RKO (cell line): ENCODE measurements at places on chromosomes 4 and X.

- no peak for DNase-seq
Observed at GRCh38 chr4:186782302-186782701, 58.6 kb upstream of the FAT1 start.

GRCh38 chr4:121693450-121693849 lies 3.3 kb downstream of the ANXA5 start:
- DNase-seq = peak; percentile 49

DNA sequence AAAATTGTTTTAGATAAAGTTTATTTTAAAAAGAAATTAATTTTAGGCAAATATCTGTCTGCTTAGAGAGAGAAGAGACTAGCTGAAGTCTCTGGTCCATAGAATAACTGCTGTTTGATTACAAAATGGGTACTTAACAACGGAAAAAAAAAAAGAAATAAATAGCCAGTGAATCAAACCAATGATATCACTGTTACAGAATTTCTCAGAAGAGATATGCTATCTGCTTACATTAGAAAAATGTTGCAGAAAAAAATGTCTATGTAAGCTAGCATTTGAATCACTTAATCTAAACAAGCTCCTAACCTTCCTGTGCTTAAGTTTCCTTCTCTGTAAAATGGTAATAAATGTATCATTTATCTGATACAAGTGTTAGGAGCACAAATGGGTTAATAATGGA lies 189.9 kb downstream of the IL15 start:
- DNase-seq = no peak

GRCh38 chr4:48049483-48049882 lies 32.9 kb downstream of the NIPAL1 start:
- no peak for DNase-seq

- peak; percentile 67 for DNase-seq
Observed at GRCh38 chr4:81052119-81053068, 21.9 kb downstream of the BMP3 start.

DNA sequence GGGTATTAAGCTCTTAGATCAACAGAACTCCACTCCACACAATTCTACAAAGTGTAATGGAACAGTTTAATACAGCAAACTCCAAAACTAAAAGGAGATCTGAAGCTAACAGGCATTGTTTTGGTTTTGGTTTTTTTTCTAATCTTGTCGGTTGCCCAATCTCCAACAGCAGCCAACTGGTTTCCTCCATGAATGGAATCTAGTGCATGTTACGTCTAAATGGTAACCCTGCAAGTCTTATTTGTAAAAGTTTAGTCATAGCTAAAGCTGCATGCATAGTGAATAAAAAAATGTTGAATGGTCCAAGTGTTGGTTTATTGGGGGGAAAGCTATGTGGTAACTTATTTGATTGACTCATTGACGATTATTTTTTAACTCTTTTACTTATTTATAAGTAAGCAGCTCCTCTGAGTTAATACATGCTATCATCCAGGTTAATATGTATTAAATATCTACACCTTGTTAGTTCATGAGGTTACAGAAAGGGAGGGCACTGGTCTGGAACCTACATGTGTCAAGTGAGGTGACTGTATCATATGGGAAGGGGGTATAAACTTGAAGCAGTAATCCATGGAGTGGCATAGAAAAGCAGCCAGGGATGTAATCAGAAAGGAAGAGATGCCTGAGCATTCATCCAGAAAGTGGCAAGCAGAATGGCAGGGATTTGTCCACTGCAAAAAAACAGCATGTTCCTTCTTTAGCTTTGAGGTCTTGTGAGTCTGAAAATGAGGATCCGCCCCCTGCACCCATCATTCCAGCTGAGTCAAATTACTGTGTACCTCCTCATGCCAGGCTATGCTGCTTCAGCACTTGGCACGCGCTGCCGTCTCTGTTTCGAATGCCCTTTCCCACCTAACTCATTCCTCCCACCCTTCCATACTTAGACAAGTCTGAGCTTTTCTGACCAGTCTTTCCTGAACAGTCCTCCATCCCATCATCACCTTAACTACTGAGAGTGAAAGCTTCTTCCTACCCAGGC lies 81.7 kb downstream of the PDGFC start:
- no peak for DNase-seq

GRCh38 chr4:153905231-153905630 lies 116.3 kb upstream of the SFRP2 start:
- no peak for DNase-seq

DNA sequence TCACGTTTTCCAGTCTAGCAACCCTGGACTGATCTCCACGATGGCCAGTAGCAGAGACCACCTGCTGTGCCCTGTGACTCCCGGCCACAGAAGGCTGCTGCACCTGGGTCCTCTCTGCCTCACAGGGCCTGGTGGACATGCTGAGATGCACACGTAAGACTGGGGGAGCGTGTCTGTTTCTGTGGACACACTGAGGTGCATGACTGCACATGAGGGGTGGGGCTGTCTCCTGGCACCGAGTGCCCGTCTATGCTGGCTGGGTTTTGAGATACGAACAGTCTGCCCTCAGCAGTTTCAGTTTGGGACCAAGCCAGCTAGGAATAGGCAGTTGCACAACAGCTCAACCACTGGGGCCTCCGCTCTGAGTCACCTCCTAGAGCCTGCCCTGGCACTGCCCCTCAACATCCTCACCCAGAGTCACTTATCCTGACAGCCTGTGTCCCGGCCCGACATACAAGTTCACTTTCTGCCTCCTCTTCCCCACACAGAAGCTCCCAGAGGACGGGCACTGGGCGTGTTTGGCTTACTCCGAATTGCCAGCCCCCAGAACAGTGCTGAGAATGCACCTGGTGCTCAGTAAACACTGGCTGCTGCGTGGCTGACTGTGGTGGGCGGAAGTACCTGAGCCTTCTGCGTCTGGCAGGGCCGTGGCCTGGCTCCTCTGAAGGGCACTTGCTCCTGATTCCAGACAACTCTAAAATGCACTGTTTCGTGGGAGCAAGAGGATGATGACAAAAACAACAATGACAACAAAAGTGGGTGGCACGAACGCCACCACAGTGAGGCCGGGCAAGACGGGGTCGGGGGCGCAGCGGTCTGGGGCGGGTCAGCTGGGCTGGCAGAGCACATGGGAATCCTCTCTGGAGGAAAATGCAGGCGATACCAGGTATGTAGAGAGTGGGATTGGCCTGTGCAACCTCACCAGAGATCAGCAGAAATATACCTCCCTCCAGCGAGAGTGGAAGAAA lies 30.9 kb downstream of the RNF212 start:
- DNase-seq = peak; percentile 54

DNA sequence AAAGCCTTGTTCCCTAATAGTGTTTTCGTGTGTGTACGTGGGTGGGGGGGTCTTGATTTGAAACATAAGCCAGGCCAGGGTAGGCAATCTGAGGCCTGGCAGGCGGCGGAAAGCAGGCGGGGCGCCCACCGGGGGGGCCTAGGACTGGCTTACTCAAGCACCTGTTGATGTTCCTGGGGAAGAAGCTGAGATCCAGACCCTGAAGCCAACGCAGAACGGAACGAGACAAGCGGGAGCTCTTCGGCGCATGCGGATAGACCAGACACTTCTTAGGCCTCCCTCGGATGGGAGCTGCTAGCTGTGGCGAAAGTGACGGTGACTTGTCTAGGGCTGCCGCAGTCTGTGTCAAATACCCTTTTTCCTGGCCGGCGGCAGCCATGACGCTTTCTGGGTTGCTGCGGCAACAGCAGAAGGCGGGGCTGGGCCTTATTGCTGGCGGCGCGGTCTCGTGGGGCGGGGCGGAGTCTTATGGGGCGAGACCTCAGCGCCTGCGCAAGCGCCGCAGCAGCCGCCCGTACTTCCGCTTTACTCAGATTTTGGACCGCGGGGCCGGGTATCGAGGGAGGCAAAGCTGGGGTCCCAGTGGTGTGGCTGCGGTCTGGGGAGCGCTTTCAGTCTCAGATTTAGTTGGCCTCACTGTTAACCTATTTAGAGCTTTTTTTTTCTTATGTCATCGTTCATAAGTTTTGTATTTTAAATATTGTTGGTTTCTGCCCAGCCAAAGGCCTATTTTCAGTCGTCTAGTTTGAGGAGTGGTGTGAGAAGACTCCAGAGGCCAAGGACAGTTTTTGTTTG lies at the start of gene SPATA4:
TSS of gene SPATA4 (minus strand) at position 402 of the 795 bp plus-strand sequence. CDS start at position 379, 23 bp downstream.
- peak; percentile 85 for DNase-seq

GRCh38 chr4:69823048-69823447 lies 36.9 kb downstream of the SULT1E1 start:
- DNase-seq = no peak

- no peak for DNase-seq
Observed at GRCh38 chrX:115251458-115252233, 17.8 kb upstream of the LRCH2 start.

GRCh38 chrX:69564665-69565064 lies 51.2 kb upstream of the EDA start:
- DNase-seq = no peak

DNA sequence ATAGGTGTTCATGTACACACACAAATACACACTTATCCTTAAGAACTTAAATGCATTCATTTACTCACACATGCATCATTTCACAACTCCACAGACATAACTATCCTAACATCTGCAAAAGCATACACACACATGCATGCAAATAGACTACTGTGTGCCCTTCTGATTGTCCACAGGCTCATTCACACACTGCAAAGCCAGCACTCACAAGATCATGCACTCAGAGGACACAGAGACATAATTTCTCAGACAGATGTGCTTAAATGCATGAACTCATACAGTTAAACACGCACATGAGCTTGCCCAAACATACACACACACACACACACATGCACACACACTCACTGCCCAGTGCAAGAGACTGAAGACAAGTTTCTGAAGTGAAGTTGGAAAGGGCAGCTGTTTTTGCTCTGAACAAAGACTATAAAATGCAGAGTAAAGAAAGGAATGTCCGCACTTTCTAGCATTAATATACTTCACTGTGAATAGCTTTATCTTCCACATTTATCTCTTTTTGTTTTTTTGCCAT lies 1018.0 kb upstream of the HS3ST1 start:
- DNase-seq = no peak

GRCh38 chrX:38102875-38103274 lies 96.5 kb downstream of the SYTL5 start:
- no peak for DNase-seq

GRCh38 chr4:112765317-112765974 lies 128.5 kb downstream of the LARP7 start:
- peak; percentile 55 for DNase-seq

- DNase-seq = no peak
Observed at GRCh38 chr4:67014592-67014991, 530.7 kb downstream of the CENPC start.

DNA sequence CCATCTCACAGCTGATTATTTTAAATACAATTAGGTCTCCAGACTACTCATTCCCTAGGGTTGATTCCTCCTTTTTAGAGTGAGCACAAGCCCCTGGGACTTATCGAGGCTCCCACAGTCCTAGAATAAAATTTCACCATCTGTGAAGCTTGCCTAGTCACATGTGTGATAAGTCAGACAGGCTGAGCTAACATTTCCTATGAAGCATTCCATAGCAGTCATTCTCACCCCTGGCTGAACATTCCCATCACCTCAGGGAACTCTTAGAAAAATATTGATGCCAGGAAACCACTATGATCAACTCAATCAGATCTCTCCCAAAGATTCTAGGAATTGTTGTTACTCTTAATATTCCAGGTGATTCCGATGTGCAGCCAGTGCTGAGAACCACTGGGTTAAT lies 37.7 kb downstream of the ARHGEF9 start:
- DNase-seq = peak; percentile 15
